Breast epithelium (tissue), 4 donors: ENCODE measurements at places on chromosomes 11 and 22. TPM values are rescaled to one million over a fixed set of nuclear protein-coding genes. Genes with fewer than 3 reads are reported as not detected.
A peak's percentile ranks its signal among the peaks of the same experiment; 100 is the strongest.

GRCh38 chr22:36772451-36772850 is 3.5 kb downstream of the IFT27 start:
- peak; percentile 47 for DNase-seq
- no peaks in the 10 kb centered on the region for H3K36me3 ChIP-seq
- no peak overlapping the region for H3K27ac ChIP-seq
- H3K27me3 ChIP-seq, result no peaks in the 10 kb centered on the region
- no peak overlapping the region for H3K4me3 ChIP-seq
- H3K4me1 ChIP-seq, result no peaks in the 10 kb centered on the region

DNA sequence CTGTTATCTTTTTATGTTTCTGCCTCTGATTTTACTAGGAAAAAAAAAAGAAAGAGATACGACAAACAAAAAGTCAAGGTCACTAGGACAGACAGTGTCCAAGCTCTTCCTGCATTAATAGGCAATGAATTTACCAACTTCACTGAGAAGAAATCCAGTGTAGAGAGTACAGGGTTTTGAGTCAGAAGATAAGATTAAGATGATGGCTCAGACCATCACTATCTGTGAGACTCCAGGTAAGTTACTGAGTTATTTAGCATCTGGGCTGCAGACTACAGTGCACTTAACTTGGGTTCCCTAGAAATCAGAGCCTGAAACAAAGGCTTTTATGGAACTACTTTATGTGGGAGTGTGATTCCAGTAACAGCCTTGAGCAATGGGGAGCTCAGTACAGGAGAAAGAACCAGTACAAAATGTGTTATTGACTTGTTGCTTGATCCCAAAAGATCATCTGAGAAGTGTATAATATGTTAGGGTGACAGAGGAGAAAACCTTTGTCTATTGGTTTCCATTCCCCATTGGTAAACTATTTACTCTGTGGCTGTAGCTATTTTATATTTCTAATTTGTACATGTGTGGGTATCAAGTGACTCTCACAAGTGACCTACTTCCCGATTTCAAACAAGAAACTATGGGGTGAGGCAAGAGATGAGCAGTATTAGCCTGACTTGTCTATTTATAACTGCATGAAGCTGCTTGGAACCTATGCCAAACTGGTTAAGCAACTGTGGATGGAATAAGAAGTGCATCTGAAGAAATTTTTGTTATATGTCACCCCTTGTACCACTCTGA is 395.8 kb downstream of the RAB38 start:
- DNase-seq, result no peak
- H3K4me3 ChIP-seq, result no peak overlapping the region
- H3K27ac ChIP-seq, result no peak overlapping the region
- no peaks in the 10 kb centered on the region for H3K4me1 ChIP-seq
- H3K27me3 ChIP-seq, result no peaks in the 10 kb centered on the region

GRCh38 chr22:43743131-43743530 is 69.0 kb downstream of the EFCAB6 start:
- no peak overlapping the region for H3K27ac ChIP-seq
- H3K36me3 ChIP-seq, result no peaks in the 10 kb centered on the region
- H3K4me1 ChIP-seq, result no peaks in the 10 kb centered on the region

DNA sequence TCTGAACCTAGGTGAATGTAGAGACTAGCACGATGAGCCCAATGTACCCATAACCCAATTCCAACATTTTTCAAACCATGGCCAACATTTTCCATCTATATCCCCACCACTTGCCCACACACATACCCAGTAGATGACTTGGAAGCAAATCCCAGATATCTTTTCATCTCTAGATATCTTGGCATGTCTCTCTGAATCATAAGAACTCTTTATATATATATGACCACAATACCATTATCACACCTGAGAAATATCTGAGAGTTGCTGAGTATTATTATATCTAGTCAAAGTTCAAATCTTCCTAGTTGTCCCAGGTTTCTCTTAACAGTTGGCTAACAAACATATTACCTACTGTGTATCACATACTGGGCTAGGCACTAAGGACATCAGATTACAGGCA is 37.9 kb upstream of the NFRKB start:
- H3K4me1 ChIP-seq, result no peaks in the 10 kb centered on the region
- no peak overlapping the region for H3K4me3 ChIP-seq
- no peak overlapping the region for H3K27ac ChIP-seq

DNA sequence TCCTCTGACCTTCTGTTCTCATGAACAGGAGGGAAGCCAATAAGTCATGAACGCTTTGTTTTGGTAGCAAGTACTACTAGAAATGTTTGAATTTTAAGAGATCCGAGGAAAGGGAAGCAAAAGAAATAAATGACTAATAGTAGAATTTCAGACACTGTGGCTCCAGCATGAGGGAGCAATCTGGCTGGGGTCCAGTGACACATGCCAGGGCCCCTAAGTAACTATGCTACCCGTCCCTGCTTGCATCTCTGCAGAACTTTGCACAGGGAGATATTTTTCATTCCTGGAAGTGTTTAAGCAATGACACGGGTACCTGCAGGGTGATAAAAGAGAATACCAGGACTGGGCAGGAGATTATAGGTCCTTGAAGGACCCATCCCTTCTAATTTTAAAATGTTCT is 7.3 kb upstream of the ADAMTS8 start:
- no peak overlapping the region for H3K27ac ChIP-seq
- no peaks in the 10 kb centered on the region for H3K4me1 ChIP-seq
- no peaks in the 10 kb centered on the region for H3K36me3 ChIP-seq
- no peak overlapping the region for H3K4me3 ChIP-seq
- no peak for DNase-seq

GRCh38 chr22:20193761-20194494 is 43.1 kb upstream of the CCDC188 start:
- DNase-seq, result no peak
- no peaks in the 10 kb centered on the region for H3K4me1 ChIP-seq
- no peak overlapping the region for H3K4me3 ChIP-seq
- H3K27ac ChIP-seq, result no peak overlapping the region

Gene VSIG10L2
- total RNA-seq, result 3.6 TPM
